ENCODE measurements at places on chromosomes 12 and 14.
A peak's percentile ranks its signal among the peaks of the same experiment; 100 is the strongest.

DNA sequence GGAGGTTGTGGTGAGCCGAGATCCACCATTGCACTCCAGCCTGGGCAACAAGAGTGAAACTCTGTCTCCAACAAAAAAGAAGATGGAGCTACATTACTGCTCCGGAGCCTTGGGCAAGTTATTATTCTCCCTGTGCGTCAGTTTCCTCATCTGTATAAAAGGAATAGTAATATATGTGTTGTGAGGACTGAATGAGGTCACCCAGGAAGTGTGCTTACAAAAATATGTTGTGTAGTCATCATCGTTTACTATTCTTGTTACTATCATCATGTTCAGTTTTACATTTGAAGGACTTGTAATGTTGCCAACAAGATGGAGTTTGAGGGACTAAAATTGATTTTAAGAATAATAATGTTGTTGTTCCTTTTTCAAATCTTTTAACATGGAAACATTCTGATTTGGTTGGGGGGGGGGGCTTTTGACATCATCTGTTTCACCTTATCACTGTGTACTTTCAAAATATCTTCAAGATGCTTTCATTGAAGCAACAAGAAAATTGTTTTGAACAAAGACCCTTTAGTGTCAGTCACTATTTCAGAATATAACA is 156.8 kb downstream of the PDE3A start:
- no peak for DNase-seq

GRCh38 chr14:88599326-88599725 is 36.5 kb downstream of the ZC3H14 start:
- DNase-seq: no peak

GRCh38 chr12:20314328-20314727 is 54.0 kb upstream of the PDE3A start:
- no peak for DNase-seq

- DNase-seq: no peak
Measured at GRCh38 chr12:108972358-108972757, 48.5 kb downstream of the SVOP start.

- no peak for DNase-seq
Measured at GRCh38 chr14:100856056-100856950, 30.4 kb downstream of the MEG3 start.

DNA sequence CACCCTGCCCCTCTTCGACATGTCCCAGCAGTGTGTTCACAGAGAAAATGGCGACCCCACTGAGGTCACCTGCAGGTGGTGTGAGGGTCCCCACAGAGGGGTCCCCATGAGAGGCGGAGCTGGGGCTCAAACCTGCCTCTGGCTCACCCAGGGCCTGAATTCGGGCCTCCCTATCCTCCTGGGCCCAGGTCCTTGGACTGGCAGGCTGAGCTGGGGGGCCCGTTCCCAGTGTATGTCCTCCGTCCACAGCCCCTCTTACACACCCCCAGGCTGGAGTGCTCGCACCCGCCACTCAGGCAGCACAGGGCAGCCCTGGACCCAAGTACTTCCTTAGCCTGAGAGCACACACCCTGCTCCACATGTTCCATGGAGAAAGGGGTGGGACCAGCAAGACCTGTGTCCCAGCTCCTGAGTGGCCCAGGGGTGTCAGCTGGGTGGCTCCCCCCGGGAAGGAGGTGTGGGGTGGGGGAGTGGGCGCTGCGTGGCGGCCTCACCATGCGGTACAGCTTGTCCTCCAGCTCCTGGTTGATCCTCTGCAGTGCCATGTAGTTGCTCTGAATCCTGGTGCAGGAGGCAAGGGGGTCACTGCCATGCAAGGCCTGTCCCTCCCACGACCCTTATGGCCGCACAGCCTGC is 42.6 kb downstream of the BEGAIN start:
- DNase-seq: no peak

DNA sequence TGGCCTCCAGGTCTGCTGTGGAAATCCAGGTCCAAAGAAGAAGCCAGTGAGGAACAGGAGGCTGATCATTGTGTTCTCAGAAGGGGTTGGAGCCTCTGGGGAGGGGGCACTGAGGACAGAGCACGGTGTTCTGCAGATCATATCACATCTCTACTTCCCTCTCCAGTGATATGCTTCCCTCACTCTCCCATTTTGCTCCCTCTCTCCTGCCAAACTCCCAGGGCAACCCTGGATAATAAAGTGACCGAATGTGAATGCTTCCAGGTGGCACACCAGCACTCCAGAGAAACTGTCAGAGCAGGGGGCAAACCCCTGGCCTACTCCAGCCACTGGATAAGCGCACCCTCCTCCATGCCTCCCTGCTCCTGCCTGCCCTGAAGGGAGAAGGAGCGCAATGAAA is 57.8 kb downstream of the DPF3 start:
- DNase-seq: no peak

DNA sequence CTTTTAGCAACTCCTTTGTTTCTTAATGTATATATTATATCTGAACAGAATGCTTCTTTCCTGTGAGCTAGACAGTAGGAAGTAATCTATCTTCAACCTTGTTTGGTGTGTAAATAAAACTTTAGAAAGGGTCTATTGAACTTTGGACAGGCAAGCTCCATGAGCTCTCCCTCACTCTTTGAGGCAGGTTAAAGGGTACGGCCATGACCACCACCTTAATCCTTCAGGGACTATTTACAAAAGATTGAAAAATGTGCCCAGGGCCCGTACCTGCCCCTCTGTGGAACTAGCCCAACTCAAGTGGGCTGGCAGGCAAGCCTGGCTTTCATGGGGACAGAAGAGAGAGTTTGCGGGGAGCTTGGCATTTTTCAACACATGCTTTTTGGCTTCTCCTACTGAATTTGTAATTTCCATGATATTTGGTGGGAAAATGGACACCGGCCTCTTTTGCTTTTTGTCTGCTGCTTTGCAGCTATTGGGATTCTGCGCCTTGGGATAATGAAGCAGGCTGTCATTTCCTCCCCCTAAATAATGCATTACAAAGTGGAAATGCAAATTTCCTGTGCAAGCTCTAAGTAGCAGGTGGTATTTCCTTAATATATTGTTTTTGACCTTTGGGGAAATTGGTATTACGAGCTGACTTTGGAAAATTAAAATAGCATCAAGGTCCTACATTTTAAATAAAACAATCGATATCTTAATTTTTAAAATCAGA is 106.0 kb downstream of the HMGA2 start:
- DNase-seq: no peak

- DNase-seq: no peak
Measured at GRCh38 chr12:121720762-121721161, 8.2 kb downstream of the TMEM120B start.

GRCh38 chr14:100850841-100851585 is 25.1 kb downstream of the MEG3 start:
- DNase-seq: peak; percentile 27

- DNase-seq: no peak
Measured at GRCh38 chr14:92659765-92660561, 88.5 kb downstream of the LGMN start.

GRCh38 chr14:72788255-72788654 is 105.6 kb downstream of the DPF3 start:
- no peak for DNase-seq

DNA sequence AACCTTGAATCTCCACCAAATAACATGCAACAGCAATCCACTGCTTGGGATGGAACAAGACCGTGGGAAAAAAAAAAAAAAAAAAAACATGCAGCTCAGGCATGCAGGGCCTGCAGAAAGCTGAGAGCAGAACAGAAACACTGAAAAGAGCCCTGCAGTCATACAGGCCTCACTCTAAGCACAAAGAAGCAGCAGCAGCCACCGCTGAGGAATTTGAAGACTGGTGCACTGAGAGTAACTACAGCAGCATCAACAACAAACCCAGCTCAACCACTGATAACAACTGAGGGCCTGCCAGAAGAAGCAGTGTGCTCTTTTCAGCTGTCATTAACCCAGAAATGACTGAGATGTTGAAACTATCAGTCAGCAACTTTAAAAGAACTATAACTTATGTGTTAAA is 354.7 kb upstream of the TMTC1 start:
- DNase-seq: no peak

- no peak for DNase-seq
Measured at GRCh38 chr14:75577090-75577489, 1.3 kb upstream of the FLVCR2 start.

DNA sequence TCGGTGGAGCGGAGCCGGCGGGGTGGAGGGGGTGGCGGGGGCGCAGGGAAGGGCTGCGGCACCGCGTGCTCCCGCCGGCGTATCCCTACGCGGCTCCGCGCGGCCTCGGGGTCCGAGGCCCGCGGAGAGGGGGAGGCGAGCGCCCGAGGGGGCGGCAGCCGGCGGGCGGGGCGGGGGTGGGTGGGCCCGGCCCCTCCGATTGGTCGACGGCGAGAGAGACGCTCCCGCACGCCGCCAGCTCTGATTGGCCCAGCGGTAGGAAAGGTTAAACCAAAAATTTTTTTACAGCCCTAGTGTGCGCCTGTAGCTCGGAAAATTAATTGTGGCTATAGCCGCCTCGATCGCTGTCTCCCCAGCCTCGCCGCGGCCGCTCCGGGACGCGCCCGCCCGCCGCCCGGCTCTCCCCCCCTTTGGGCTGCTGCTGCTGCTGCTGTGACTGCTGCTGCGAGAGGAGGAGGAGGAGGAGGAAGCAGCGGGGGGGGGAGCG is at the start of gene FOXG1:
Gene FOXG1, plus strand, starts transcription at position 319 of the 487 bp plus-strand sequence. CDS start 493 bp downstream, outside the sequence.
- peak; percentile 97 for DNase-seq

DNA sequence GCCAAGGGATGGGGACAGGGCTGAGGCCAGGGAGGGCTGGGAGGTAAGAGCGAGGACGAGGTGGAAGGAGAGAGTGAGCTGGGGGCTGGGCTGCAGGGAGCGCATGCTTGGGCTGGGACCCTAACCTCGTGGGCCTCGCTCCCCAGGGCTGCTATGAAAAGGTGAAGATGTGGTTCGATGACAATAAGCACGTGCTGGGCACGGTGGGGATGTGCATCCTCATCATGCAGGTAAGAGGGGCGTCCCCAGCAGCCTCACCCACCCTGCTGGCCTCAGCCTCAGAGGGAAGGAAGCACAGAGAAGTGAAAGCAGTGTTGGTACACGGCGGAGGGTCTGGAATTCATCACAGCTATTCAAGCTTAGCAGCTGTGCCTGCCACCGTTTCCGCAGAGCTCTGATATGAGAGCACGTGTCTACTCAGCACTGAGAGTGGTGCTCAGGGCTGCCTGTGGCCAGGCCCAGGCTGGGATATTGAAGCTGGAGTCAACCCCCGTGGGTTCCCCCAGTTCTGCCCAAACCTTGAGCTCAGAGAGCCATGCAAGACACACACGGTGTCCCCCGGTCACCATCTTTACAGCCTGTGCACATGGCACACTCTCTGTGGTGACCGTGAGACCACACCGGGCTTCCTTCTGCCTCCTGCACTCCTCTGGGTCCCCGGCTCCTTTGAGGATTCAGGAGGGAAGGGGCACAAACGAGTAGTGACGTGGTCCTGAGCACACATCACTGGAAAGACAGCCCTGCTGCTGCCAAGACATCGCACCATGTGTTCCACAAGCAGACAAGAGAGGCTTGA is 204.6 kb downstream of the TSPAN9 start:
- no peak for DNase-seq
